ENCODE measurements at places on chromosomes 4 and X.

DNA sequence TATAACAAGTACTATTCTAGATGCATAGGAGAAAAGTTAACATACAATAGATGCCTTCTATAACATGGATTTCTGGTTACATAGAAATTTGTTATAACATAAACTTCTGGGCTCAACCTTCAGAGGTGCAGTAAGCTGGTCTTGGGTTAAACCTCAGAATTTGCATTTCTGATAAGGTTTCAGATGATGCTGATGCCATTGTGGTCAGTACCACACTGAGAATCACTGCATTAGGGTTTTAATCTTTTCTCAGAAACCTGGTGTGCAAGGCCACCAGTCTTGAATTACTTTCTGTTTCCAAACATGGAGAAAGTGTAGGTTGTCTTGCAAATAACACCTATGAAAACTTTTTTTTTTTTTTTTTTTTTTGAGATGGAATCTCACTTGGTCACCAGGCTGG is 146.2 kb downstream of the SPOCK3 start:
- DNase-seq = no peak

GRCh38 chrX:19990151-19990555 is 708 bp downstream of the BCLAF3 start:
- no peak for DNase-seq

DNA sequence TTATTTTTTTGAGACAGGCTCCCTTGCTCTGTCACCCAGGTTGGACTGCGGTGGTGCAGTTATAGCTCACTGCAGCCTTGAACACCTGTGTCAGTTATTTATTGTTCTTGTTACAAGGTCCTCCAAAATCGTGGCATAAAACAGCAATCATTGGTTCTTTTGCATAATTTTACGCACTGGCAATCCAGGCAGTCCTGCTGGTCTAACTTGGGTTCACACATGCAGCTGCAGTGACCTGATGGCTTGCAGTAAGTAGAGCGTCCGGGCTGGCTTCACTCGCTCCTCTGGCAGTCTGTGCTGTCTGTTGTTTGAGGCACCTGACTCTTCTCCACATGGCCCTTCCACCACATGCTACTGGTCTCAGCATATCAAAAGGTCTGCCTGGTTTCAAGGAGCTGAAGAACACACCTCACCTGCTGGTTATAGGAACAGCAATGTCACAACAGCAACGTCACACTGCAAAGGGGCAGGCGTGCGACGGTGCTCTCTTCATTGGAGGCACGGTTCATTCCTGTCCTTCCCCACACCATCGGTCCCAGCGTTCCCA is 894.6 kb downstream of the TRIML1 start:
- no peak for DNase-seq

DNA sequence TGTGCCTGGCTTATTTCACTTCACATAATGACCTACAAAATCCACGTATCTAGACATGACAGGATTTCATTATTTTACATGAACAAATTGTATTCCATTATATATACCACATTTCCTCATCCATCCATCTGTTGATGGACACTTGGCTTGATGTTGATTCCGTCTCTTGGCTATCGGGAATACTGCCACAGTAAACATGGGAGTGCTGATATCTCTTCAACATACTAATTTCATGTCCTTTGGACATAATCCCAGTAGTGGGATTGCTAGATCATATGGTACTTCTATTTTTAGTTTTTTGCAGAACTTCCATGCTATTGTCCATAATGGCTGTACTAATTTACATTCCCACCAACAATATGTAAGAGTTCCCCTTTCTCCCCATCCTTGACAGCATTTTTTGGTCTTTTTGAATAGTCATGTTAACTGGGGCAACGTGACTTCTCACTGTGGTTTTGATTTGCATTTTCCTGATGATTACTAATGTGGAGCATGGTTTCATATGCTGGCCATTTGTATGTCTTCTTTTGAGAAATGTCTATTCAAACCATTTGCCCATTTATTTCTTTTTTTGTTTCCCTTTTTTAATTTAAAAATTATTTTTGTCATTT is 68.9 kb downstream of the HTRA3 start:
- no peak for DNase-seq

- peak; percentile 68 for DNase-seq
Observed at GRCh38 chr4:168076989-168077725, 15.2 kb upstream of the ANXA10 start.

DNA sequence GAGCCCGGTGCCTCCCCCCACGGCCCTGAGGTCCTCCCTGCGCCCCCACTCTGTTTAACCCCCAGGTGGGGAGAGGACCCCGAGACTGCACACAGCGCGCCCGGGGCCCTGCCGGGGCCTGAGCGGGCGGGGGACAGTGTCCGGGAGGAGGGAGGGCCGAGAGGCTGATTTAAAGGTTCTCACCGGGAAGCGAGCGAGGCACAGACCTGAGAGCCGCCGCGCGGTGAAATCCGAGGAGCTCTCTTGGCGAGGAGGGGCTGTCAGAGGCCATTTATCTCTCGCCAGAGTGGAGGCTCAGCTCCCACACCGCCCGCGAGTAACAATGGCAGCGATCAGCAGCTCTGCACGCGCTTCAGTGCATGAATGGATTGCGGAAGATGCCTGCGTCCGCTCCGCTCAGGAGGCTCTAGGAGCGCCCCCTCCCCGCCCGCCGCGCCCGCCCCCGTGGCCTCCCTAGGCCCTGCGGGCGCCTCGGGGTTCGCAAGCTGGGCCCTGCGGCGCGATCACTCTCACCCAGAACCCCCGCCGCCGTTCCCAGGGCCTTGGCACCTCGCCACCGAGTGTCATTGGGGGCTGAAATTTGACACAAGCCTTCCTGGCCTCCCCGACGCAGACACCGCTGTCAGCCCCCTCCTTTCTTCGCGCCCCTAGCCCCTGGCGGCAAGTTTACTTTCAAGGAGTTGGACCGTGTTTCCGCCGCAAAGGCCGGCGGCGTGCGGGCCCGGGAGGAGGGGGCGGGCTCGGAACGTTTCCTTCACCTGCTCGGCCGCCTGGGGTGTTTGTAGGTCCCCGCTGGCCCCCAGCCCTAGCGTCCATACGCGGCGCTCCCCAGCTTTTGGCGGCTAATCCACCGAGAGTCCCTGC is 48.7 kb upstream of the BCOR start:
- DNase-seq = peak; percentile 30

GRCh38 chr4:172497321-172497720 is 671.3 kb upstream of the GALNT7 start:
- no peak for DNase-seq

DNA sequence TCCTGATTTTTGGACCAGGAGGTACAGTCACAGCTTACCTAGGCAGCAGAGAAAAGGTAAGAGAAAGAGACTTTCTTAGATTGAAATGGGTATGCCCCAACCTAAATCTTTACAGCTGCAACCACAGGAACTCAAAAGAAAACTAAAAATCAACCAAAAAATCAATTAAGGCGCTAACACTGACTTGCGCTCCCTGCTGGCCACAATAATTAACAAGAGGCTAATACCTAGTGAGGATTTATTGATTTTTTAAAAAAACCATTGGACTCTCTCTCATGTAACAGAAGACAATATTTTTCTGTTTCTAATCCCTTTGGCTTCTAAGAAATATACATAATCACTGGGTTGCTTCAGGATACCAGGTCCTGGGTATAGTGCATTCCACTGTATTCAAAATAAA is 153.9 kb upstream of the TENM3 start:
- DNase-seq = no peak

DNA sequence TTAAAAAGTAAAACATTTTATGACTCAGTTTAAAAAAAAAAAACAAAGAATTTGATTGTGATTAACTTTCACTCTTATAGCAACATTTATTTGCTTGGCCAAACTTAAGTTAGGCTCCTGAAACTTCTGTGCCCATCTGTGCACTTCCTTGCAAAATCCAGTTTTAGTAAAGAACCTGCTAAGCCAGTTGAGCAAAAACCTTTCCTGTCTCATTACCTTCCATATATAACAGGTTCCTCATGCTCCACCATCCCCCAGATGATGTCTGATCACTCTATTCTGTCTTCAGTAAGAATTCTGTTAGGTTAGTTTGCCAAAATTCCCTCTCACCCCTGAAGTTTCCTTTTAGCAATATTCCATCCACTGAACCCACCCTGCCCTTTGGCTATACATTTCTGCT is 1200.5 kb downstream of the C4orf33 start:
- DNase-seq = no peak

DNA sequence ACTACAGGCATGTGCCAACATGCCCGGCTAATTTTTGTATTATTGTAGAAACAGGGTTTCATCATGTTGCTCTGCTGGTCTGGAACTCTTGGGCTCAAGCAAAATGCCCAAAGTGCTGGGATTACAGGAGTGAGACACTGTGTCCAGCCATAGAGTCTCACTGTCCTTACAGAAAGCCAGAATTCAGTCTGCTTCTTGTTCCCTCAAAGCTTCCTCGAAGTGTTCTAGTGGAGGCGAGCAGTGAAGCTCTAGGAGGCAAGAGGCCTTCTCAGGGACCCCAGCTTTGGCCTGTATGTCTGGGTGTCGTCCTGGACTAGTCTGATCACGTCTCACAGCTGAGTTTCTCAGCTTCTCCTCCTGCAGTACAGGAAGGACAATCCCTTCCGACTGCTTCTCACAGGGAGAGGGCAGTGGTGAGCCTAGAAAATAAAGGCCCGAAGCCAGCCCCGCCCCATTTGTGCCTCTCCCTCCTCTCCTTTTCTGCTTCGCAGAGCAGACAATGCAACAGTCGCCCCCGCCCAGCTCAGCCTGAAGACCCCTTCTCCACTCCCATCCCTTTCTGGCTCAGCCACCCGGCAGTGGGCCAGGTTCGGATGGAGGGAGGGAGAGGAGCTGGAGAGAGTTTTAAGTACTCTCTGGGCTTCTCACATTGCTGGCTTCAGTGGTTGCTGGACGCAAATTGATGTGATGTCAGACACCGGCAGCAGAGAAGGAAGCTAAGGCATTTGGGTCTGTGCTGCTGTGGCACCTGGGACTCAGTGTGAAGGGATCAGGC is 11.1 kb upstream of the FAM3A start:
- DNase-seq = peak; percentile 73

GRCh38 chr4:148068065-148068911 is 336.4 kb downstream of the ARHGAP10 start:
- DNase-seq = no peak

GRCh38 chrX:44915361-44915868 is 42.4 kb downstream of the KDM6A start:
- DNase-seq = no peak

- DNase-seq = no peak
Observed at GRCh38 chr4:88143504-88143903, 14.9 kb downstream of the ABCG2 start.

DNA sequence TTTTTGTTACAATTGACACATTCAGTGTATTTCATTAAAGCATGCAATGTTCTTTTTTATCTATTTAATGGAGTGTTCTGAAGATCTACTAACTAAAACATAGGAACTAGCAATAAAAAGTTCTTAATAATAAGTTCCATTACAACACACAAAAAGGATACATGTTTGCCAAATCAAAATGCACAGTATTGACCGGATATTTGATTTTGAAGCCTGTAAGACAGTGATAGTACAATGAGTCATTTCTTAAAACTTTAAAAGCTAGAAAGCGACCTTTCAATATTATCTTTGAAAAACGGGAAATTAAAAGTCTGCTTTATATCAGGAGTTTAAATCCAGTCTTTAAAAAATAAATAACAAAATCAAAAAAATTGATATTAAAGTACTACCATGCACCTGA is 2.4 kb upstream of the PRDM5 start:
- DNase-seq = no peak

DNA sequence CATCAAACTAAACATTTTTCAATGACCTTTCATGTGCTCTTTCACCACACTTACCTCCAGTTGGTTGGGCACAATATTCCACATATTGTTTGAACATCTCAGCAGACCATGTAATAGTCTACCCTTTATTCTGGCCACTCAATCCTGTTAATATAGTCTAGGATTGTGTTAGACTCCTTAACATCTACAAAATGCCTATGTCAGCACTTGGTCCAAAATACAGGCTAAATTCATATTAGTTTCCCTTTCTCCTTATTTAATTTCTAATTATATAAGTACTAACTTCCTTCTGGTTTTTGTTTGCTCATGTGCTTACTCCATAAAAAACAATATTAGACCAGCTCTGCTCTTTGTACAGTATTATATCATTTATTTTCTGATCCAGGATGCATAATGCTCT is 21.1 kb downstream of the MEPE start:
- no peak for DNase-seq

- no peak for DNase-seq
Observed at GRCh38 chrX:72685810-72686456, 28.2 kb downstream of the PHKA1 start.

- no peak for DNase-seq
Observed at GRCh38 chr4:80035336-80035735, 37.7 kb downstream of the ANTXR2 start.

Measured in activated CD4-positive, alpha-beta T cell treated with anti-CD3 and anti-CD28 coated beads for 48 hours (primary cell).